Testis (tissue), 5 donors: ENCODE measurements at places on chromosomes 6 and 20.

GRCh38 chr6:1552296-1552761 is 57.4 kb upstream of the FOXC1 start:
- DNase-seq = no peak

GRCh38 chr6:35911871-35912653 is 8.8 kb downstream of the SRPK1 start:
- no peak for DNase-seq

DNA sequence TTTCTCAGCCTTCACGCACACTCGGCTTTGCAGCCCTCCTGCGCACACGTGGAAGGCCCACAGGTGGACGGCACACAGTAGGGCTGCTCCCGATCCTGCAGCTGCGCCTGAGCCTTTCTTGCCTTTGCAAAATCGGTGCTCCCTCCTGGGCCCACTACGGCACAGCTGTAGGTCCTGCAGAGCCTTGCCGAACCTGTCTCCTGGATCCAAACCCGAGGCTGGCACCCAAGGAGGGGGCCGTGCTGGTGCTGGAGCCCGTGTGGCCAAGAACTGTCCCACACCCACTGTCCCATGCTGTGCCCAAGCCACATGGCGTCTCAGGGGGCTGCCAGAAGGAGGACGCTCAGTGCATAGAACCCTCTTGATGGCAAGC is 227.4 kb downstream of the TTLL2 start:
- DNase-seq = no peak

DNA sequence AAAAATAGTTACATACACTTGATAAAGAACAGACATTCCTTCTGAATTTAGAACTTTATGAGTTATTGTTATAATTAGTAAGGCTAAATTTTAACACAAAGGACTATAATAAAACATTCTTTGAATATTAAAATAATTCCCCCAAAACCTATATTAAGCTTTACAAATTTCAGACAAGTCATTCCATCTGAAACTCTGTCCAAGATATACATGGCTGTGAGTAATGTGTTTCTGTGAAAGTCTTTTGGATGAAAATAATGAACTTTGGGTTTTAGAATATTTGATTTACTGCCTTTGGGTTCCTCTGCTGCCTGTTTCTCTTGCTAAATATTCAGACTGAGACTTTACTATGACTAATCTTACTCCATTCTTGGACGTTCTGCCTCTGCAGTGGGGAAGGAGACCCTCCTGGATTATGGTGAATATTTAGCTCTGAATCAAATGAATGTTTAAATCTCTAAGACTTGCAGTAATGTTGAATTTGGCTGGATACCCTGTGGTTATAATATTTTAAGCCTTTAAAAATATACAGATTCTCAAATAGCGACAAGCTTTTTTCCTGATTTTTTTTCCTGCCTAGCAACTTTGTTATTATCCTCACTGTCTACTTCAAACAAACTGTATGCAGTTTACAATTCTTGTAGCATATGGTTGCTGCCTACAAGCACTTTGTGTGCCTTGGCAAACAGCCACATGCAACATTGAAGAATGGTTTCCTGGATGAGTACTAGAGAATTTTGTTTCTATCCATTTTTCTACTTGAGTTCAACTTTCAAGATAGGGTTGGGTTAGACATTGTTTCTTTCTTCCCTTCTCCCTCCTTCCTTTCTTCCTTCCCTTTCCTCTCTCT is 51.4 kb downstream of the TXLNB start:
- peak; percentile 81 for DNase-seq

DNA sequence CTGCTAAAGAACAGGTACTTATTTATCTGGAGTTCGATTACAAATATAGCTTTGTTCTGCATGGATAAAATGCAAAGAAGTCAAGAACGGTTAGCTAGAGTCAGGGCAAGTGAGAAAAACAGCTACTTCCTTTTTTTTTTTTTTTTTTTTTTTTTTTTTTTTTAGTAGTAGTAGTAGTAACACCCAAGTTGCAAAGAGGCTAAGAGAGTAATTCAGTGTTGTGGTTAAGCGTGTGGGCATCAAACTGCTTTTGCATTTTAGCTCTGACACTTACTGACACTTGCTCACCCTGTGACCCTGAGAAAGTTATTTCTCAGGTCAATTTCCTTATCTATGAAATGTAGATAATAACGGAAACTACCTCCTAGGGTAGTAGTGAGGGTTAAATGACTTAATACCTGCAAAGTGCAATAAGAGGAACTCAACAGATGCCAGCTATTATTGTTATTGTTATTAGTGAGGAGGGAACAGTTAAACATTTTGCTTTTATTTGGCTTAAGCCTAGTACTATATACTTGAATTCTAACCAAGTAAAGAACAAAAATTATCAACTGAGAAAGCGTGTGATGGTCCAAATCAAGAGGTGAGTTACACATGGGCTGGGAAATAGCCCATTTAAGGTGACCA is 86.7 kb upstream of the BACH2 start:
- DNase-seq = no peak

DNA sequence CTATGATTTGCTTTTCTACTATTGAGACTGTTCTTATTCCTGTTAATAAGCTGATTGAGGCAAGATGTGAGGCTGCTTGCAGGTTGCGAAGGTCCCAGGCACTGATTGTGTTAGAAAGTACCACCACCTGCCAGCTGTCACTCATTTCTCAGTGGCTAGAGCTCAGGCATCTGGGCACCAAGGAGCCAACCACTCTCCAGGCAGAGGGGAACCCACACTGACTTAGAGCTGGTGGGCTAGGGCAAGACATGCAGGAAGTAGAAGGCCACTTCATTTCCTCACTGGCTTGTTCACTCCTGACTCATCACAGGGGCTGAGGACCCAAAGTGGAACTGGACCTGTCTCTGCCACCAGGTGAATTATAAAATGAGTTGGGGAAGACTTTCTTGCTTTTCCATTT is 7.8 kb upstream of the DLL1 start:
- no peak for DNase-seq

DNA sequence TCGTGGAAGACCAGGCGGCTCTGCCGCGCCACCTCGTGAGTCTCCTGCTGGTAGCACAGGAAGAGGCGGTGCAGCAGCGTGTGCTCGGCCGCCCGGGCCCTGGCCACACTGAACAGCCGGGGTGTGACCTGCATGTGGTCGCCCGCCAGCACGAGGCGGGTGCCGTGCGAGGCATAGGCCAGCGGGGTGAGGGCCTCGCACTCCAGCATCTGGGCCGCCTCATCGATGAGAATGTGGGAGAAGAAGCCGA is 7.0 kb downstream of the HELZ2 start:
- no peak for DNase-seq

- no peak for DNase-seq
Measured at GRCh38 chr6:36336779-36337241, at the start of gene BNIP5. TSS of gene BNIP5 (minus strand) at chr6:36336888. CDS start at chr6:36330690, 6,198 bp downstream.

DNA sequence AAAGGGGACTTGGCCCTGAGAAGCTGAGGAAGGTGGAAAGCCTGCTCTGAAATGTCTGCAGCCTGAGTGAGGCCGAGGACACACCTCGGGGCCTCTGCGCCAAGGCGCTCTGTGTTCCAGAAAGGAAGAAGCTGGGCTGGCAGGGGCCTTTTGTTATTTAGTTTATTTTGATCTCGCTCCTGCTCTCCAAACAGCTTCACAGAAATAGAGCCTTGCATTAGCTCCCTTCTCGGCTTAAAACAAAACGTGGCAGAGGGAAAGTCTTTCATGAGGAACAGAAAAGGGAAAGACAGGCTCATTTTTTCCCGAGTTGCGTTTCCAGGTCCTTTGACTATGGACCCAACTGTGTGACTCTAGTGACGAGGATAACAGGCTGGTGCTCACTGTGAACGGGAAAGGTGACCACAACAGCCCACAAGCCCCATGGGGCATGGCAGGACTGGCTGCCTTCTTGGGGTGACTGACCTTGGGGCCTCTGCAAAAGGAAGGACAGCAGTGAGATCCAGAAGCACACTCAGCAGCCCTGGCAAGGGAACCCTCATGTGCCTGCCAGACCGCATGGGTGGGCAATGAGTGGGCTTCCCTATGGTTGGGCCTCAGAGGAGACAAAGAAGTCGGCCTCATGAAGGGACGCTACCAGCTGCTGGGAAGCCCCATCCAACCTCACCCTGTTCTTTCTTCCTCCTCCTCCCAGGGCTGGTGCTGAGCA is 18.7 kb downstream of the LEMD2 start:
- peak; percentile 47 for DNase-seq

GRCh38 chr6:84220809-84221409 is 6.5 kb downstream of the CEP162 start:
- DNase-seq = no peak

- no peak for DNase-seq
Measured at GRCh38 chr6:12078014-12078413, 65.9 kb downstream of the HIVEP1 start.

DNA sequence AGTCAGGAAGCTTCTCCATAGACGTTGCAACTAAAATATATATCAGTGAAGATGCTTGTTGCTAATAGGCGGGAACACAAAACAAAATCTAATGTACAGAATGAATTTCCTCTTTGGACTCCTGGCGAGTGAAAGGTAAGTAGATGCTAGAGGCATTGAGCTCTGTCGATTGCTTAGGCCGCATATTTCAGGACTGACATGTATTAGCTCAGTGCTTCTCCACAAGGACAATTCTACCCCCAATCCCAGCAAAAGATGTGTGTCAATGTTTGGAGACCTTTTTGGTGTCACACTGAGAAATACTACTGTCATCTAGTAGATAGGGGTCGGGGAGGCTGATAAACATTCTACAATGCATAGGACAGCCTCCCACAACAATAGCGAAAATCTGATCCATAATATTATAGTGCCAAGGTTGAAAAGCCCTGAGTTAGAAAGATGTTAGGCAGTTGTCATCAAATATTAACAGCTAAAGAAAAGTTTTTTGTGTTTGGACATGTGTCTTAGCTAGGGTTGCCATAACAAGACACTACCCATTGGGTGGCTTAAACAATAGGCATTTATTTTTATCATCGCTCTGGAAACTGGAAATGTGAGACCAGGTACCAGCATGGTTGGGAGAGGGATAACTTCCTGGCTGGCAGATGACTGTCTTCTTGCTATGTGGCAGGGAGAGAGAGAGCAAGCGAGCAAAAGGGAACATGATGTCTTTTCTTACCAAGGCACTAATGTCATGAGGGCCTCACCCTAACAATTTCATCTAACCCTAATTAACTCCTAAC is 48.0 kb upstream of the BCAS1 start:
- DNase-seq = no peak
